Sciatic nerve (tissue), 2 donors: ENCODE measurements at places on chromosomes 4 and X. TPM values are rescaled to one million over a fixed set of nuclear protein-coding genes. Genes with fewer than 3 reads are reported as not detected.
A peak's percentile ranks its signal among the peaks of the same experiment; 100 is the strongest.

- DNase-seq = no peak
Measured at GRCh38 chrX:55450259-55450658, 1.7 kb upstream of the MAGEH1 start.

GRCh38 chr4:154049457-154050181 is 260.7 kb upstream of the SFRP2 start:
- no peak for DNase-seq

- DNase-seq = no peak
Measured at GRCh38 chr4:102535398-102536082, 34.4 kb downstream of the NFKB1 start.

GRCh38 chr4:37627263-37627662 is 58.9 kb downstream of the RELL1 start:
- DNase-seq = no peak

GRCh38 chr4:8326206-8326605 is 56.7 kb downstream of the HTRA3 start:
- peak; percentile 22 for DNase-seq

DNA sequence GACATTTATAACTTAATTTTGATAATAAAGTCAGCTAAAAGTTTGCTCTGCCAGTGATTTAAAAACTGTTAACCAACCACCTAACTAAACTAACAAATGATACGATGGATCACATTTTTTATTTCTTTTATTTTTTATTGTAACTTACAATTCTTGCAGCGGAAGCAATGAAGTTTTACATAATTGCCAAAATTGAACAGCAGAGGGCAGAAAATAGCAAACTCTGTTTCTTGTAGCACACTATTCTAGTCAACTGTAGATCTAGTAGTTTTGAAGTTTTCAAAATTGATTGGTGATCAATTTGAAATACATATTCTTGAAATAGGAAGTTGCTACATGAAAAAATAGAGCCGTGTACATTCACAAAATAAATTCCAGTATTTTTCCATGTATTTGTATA is 2.8 kb upstream of the GRIA2 start:
- no peak for DNase-seq

GRCh38 chr4:30667919-30668318 is 52.2 kb upstream of the PCDH7 start:
- DNase-seq = no peak

- DNase-seq = no peak
Measured at GRCh38 chr4:176778491-176778890, 14.2 kb downstream of the VEGFC start.

GRCh38 chrX:139776599-139776998 is 68.6 kb upstream of the MCF2 start:
- no peak for DNase-seq

DNA sequence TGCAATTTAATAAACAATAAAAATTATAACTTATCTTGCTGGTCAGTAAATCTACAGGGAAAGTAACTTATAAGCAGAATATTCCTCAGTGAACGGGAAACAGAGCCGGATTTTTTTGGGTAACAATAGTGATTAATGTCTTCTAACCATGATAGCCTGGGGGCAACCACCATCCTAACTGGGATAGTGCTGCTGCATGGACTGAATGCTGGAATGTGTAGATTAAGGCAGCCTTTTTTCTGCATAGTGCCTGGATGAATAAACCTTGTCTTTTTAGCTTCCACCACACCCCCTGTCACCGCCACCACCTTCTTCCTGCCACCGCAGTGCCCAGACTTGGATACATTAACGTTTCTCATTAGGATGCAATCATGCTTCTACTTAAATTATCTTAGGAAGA is 83.6 kb upstream of the LNX1 start:
- DNase-seq = no peak

Gene GPR34
- 10.3 TPM for total RNA-seq
